ENCODE measurements at places on chromosomes 6 and 20.

DNA sequence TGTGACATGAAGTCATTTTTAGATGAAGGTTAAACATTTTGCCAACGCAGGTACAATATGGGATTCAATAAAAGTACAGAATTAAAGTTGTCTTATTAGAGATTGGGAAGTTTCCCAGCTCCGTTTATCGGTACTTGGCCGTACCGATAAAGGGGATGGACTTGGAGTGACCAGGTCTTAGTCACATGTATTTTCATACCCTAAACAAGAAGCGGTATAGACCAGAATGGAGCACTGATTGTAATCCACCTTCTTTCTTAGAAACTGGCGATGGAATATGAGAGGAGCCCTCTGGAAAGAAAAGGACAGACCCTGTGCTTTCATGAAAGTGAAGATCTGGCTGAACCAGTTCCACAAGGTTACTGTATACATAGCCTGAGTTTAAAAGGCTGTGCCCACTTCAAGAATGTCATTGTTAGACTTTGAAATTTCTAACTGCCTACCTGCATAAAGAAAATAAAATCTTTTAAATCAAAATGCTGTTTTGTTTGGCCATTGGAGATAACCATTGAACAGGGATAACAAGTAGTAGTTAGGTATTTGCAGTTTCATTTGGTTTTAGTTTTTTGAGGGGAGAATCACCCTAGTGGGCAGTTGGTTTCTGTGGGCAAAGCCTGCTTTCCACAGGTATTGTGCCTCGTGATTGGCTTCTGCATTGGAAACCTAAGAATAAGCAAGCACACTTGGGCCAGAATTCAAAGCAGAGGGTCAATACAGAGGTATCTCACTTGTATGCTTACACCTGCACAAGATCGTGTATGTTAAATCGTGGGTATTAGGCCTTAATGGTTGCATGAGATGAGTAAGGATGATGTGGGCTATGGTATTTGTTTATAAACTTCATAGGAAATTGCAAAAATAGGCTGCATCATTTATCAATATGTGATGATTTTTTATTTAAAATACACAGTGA is 11.2 kb upstream of the ZNFX1 start:
- no peak for DNase-seq

DNA sequence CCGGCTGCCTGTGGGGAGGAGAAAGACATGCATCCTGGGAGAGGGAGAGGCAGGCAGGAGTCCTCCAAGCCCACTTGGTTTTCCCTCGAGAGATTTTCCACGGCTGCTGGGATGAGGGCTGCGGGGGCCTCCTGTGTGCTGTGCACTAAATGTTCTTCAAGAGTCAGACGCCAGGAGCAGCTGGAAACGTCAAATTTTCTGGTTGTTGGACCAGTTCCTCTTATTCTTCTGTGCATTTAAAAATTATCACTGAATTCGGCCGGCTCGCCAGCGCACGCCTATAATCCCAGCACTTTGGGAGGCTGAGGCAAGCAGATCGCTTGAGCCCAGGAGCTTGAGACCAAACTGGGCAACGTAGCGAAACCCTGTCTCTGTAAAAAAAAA is 32.8 kb upstream of the NTSR1 start:
- DNase-seq: no peak

- DNase-seq: no peak
Observed at GRCh38 chr6:76881414-76881813, 581.9 kb downstream of the HTR1B start.

- DNase-seq: no peak
Observed at GRCh38 chr6:11538819-11539468, 1.4 kb downstream of the TMEM170B start.

GRCh38 chr20:52601295-52601971 is 370.7 kb upstream of the TSHZ2 start:
- DNase-seq: no peak

- no peak for DNase-seq
Observed at GRCh38 chr20:35828434-35828833, 56.6 kb downstream of the PHF20 start.
